ENCODE measurements at places on chromosomes 16 and 17. TPM values are rescaled to one million over a fixed set of nuclear protein-coding genes. Genes with fewer than 3 reads are reported as not detected.
A peak's percentile ranks its signal among the peaks of the same experiment; 100 is the strongest.

SULT1A3 gene
- total RNA-seq, result 15.2 TPM

CMTM2 gene
- 0.36 TPM for total RNA-seq

RDM1 gene
- 10.6 TPM for total RNA-seq

MAF gene
- 360 TPM for total RNA-seq

ITGAX gene
- 30.3 TPM for total RNA-seq

FGF11 gene
- total RNA-seq, result 2.1 TPM

CCT6B gene
- 1.1 TPM for total RNA-seq

RPUSD1 gene
- total RNA-seq, result 13.7 TPM

KRT33B gene
- not detected for total RNA-seq

GRCh38 chr16:87342978-87343752, 26.0 kb upstream of the C16orf95 start:
- peak overlapping the region; percentile 28 for H3K27ac ChIP-seq
- H3K4me3 ChIP-seq, result no peak overlapping the region
- no peaks in the 10 kb centered on the region for H3K27me3 ChIP-seq
- H3K4me1 ChIP-seq, result peaks cover 11% of the 10 kb centered on the region

DNA sequence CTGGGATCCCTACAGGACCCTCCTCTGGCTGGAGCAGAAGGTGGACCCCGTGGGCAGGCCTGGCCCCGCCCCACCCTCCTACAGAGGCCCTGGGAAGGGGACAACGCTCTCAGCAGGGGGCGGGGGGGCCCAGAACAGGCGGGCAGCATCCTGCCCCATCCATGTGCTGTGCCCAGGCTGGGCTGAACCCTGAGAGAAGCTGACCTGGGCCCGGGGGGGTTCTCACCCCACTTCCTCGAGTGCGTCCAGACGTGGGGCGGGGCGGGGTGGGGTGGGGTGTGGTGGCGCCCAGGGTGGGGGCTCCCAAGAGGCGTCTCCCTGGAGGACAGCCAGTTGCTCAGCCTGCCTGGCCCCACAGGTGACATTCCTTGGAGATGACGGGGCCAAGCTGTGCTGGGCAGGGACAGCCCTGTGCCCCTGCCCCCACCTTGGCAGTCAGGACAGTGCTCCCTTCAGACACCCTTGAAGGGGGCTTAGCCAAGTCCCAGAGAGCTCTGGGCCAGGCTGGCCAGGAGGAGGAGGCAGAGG, 390 bp upstream of the UNC13D start:
- H3K27ac ChIP-seq, result peak overlapping the region; percentile 95
- peaks cover 21% of the 10 kb centered on the region for H3K4me1 ChIP-seq
- no peaks in the 10 kb centered on the region for H3K27me3 ChIP-seq
- H3K36me3 ChIP-seq, result peaks cover 27% of the 10 kb centered on the region
- H3K4me3 ChIP-seq, result peak overlapping the region; percentile 93
- peak; percentile 56 for DNase-seq

GRCh38 chr17:44212507-44213402, 6.7 kb downstream of the UBTF start:
- peaks cover 77% of the 10 kb centered on the region for H3K4me1 ChIP-seq
- H3K27me3 ChIP-seq, result no peaks in the 10 kb centered on the region
- H3K4me3 ChIP-seq, result no peak overlapping the region
- peak overlapping the region; percentile 69 for H3K27ac ChIP-seq
- no peak for DNase-seq
- peaks cover 72% of the 10 kb centered on the region for H3K36me3 ChIP-seq

DNA sequence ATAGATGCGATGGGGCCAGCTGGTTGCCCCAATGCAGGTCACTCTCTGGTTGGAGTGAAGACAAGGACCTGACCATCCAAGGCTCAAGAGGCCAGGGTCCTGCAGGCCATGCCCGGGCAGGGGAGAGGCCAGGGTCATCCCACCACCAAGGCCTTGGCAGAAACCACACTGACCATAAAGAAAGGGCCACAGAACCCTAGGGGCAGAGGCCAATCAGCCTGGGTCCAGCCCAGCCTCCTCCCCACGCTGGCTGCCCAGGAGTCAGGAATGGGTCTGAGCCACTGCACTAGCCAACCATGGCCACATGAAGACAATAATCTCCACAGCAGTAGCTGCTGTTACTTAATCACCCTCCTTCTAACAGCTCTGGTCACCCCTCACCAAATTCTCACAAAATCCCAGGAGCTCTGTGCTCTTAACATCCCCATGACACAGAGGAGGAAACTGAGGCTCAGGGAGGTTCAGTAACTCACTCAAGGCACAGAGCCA, 10.2 kb upstream of the BCAR1 start:
- H3K4me3 ChIP-seq, result no peak overlapping the region
- no peak for DNase-seq
- peaks cover 30% of the 10 kb centered on the region for H3K27me3 ChIP-seq
- H3K36me3 ChIP-seq, result no peaks in the 10 kb centered on the region
- H3K27ac ChIP-seq, result no peak overlapping the region

DNA sequence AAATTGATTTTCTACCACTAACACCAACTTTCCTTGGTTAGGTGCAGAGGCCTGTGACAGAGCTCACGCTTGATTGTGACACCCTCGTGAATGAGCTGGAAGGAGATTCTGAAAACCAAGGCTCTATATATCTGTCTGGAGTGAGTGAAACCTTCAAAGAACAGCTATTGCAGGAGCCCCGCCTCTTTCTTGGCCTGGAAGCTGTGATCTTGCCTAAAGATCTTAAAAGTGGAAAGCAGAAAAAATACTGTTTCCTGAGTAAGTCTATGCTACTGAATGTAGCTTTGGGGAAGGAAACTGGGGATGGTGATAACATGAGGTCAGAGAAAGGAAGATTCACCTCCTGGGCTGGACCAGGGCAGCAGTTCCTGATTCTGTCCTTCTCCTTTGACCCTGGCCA, 38.3 kb downstream of the REXO5 start:
- DNase-seq, result peak; percentile 34
- H3K4me1 ChIP-seq, result peaks cover 22% of the 10 kb centered on the region
- H3K27ac ChIP-seq, result peak overlapping the region; percentile 29
- no peak overlapping the region for H3K4me3 ChIP-seq
- peaks cover 14% of the 10 kb centered on the region for H3K36me3 ChIP-seq
- H3K27me3 ChIP-seq, result no peaks in the 10 kb centered on the region

DNA sequence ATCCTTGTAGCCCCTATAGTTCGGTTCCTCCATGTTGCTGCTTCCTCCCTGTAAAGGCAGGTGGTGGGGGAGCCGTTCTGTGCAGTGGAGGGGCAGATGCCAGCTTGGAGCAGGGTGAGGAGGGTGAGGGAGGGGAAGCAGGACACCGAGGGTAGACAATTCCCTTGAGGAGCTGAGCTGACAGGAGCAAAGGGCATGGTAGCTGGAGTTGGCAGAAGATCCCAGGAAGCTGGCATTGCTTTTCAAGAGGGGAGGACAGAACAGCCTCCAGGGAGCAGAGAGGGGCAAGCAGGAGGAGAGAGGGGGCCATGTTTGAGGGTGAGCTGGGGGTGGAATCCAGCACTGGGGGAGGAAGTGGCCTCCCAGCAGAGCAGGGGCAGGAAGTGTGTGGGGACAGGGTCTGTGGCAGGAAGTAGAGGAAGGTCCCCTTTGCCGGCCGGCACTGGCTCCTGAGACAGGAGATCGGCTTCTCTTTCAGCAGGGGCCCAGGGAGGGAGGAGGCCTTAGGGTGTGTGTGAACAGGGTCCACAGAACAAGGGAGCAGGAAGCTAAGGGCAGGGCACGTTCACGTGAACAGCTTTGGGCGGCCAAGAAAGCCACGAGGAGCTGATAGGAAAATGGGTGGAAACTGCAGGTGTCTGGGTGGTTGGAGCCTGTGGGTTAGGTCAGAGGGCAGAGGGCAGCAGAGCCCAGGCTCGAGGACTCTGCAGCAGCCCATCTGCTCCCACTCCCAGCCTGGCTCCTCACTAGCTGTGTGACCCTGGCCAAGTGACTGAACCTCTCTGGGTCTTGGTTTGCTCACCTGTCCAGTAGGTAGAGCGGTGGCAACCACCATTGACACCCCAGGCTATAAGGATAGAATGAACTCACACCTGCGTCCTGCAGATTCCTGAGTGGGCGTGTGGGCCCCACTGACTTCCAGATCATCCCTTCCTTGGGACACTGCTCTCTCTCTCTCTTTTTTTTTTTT, 17.5 kb upstream of the SPNS2 start:
- H3K4me3 ChIP-seq, result peak overlapping the region; percentile 53
- H3K27me3 ChIP-seq, result no peaks in the 10 kb centered on the region
- no peaks in the 10 kb centered on the region for H3K36me3 ChIP-seq
- peak; percentile 69 for DNase-seq
- H3K4me1 ChIP-seq, result peaks cover 41% of the 10 kb centered on the region

GRCh38 chr16:337975-338575, 14.4 kb downstream of the AXIN1 start:
- H3K36me3 ChIP-seq, result peaks cover 9% of the 10 kb centered on the region
- no peak overlapping the region for H3K27ac ChIP-seq
- H3K4me3 ChIP-seq, result no peak overlapping the region
- H3K4me1 ChIP-seq, result peaks cover 60% of the 10 kb centered on the region

DNA sequence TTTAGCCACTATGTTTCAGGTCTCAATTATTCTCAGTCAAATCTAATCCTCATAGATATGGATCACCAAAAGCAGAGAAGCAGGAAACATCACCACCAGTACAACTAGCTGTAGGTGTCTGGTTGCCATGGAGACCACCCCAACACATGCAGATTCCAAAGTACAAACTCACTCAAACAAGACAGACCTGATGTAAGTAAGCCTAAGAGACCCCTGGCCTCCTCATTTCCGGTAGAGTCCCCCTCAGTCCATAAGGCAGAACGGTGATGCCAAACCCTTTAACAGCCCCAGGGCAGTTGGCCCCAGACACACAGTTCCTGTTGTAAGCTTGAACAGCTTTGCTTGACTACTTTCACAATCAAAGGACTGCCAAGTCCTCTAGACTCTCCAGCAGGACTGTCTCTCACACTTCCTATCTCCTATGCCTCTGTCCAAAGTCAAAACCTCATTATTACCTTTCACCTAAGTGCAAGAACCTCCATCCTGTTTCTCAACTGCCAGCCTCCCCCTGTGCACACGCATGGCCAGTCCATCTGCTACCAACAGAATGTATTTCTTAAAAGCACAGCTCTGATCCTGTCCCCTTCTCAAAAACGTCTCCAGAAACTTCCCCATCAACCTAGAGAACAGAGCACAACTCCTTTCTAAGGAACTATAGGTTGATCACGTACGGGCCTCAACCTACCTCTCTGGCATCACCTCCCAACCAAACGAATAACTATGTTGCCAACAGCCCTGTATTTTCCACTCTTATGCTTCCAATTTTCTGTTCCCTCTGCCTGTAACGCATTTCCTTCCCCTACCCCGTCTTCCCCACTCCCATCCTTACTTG, 23.9 kb downstream of the SLC39A11 start:
- no peak overlapping the region for H3K27ac ChIP-seq
- peaks cover 3% of the 10 kb centered on the region for H3K4me1 ChIP-seq
- peaks cover 14% of the 10 kb centered on the region for H3K36me3 ChIP-seq
- DNase-seq, result no peak
- no peaks in the 10 kb centered on the region for H3K27me3 ChIP-seq

GRCh38 chr17:82296511-82297279, 20.7 kb downstream of the CD7 start:
- DNase-seq, result no peak
- no peaks in the 10 kb centered on the region for H3K27me3 ChIP-seq
- H3K36me3 ChIP-seq, result peaks cover 25% of the 10 kb centered on the region
- peak overlapping the region; percentile 93 for H3K4me3 ChIP-seq

GRCh38 chr16:68754084-68754792, 17.1 kb downstream of the CDH1 start:
- H3K27ac ChIP-seq, result no peak overlapping the region
- peaks cover 51% of the 10 kb centered on the region for H3K4me1 ChIP-seq
- no peak for DNase-seq
- H3K4me3 ChIP-seq, result no peak overlapping the region
- no peaks in the 10 kb centered on the region for H3K36me3 ChIP-seq

- no peaks in the 10 kb centered on the region for H3K27me3 ChIP-seq
- H3K4me1 ChIP-seq, result peaks cover 21% of the 10 kb centered on the region
- H3K4me3 ChIP-seq, result no peak overlapping the region
Measured at GRCh38 chr16:3638916-3639644, 15.4 kb upstream of the DNASE1 start.

GRCh38 chr16:74931445-74931844, 53.5 kb downstream of the WDR59 start:
- H3K36me3 ChIP-seq, result peaks cover 19% of the 10 kb centered on the region
- no peak for DNase-seq
- no peaks in the 10 kb centered on the region for H3K27me3 ChIP-seq
- H3K4me3 ChIP-seq, result no peak overlapping the region
- peaks cover 2% of the 10 kb centered on the region for H3K4me1 ChIP-seq

GRCh38 chr16:50449800-50450199, 81.0 kb upstream of the BRD7 start:
- no peak overlapping the region for H3K27ac ChIP-seq
- no peak for DNase-seq
- H3K36me3 ChIP-seq, result no peaks in the 10 kb centered on the region

- DNase-seq, result no peak
- no peaks in the 10 kb centered on the region for H3K36me3 ChIP-seq
- no peaks in the 10 kb centered on the region for H3K4me1 ChIP-seq
- H3K27ac ChIP-seq, result no peak overlapping the region
Measured at GRCh38 chr17:62219221-62219899, 154.3 kb upstream of the MED13 start.

DNA sequence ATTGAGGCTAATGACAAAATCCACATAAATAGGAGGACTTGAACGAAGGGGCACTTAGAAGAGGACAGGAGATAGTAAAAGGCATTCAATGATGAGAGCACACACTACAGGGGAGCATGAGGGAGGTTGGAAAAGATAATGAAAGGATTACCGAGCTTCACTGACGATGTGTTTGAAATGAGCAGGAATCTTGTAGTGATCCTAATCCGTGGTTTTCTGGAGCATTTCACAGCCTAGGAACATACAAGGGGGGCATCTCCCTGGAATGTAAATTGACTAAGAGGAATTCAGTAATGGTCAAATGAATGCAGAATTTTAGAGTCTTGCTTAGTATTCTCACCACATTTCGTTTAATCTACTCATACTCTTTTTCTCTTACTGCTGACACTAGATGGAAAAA, 5.2 kb downstream of the ATMIN start:
- H3K4me3 ChIP-seq, result no peak overlapping the region
- peaks cover 39% of the 10 kb centered on the region for H3K36me3 ChIP-seq
- H3K27me3 ChIP-seq, result no peaks in the 10 kb centered on the region

DNA sequence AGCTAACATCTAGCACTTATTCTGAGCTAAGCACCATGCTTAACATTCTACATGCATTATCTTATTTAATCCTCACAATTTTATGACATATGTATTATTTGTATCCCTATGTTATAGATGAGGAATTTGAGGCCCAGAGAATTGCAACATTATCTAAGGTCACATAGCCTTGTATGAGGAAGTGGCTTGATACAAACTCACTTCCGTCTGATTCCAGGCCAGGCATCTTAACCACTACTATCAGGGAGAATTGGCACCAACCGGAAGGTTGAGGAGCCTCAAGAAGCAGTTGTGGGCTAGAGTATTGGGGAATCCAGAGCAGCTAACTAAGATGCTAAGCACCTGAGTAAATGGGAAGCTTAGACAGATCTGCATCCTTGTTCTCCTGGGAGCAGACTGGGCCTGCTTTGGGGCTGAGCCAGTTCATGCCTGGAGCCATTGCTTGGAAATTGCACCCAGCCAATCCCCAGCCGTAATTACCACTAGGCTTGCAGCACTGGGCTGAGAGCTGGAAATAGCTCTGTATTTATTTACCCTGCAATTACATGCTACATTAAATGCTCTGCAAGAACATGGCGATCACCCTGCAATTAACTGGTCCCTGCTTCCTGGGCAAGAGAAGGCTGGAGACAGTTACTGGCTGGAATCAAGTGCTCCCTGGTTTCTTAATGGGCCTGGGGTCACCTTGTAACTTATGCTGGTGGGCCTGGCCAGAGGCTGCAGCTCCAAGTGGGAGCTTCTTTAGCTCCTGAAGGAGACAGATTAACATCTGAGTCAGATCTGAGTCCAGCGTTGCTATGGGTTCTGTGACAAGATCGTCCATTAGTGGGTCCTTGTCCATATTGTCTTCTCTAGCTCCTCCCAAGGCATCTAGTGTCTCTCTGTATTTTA, 273.1 kb upstream of the CCL2 start:
- H3K36me3 ChIP-seq, result no peaks in the 10 kb centered on the region
- H3K4me1 ChIP-seq, result no peaks in the 10 kb centered on the region
- H3K27me3 ChIP-seq, result no peaks in the 10 kb centered on the region
- H3K4me3 ChIP-seq, result no peak overlapping the region
- H3K27ac ChIP-seq, result no peak overlapping the region

Data from activated CD4-positive, alpha-beta memory T cell treated with anti-CD3 and anti-CD28 coated beads for 36 hours (primary cell).